Jurkat, Clone E6-1 (cell line): ENCODE measurements at places on chromosomes 4 and X.

DNA sequence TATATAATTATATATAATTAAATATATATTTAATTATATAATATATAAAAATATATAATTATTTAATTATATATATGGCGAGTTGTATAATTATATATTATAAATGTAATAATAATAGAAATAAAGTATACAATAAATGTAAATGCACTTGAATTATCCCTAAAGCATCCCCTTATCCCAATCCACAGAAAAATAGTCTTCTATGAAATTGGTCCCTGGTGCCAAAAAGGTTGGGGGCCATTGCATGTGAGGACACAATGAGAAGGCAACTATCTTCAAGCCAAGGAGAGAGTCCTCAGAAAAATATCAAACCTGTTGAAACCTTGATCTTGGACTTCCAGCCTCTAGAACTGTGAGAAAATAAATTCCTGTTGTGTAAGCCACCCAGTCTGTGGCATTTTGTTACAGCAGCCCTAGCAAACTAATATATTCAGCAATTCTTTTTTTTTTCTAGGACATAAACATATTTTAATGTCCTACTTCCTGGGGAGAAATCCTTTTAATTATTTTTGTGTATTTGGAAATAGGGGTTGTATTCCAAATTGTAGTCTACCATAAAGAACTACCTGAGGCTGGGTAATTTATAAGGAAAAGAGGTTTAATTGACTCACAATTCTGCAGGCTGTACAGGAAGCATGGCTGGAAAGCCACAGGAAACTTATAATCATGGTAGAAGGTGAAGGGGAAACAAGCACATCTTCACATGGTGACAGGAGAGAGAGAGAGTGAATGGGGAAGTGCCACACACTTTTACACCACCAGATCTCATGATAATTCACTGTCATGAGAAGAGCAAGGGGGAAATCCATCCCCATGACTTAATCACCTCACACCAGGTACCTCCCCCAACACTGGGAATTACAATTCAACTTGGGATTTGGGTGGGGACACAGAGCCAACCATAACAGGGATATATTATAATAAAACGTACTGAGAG is 22.9 kb upstream of the CXCL2 start:
- DNase-seq = no peak

- no peak for DNase-seq
Measured at GRCh38 chrX:107677909-107678308, 49.6 kb downstream of the PRPS1 start.

GRCh38 chrX:52574416-52575275 is 57.8 kb upstream of the XAGE1B start:
- peak; percentile 15 for DNase-seq

GRCh38 chr4:137994853-137995252 is 247.3 kb downstream of the SLC7A11 start:
- no peak for DNase-seq

GRCh38 chr4:69470561-69470960 is 25.1 kb downstream of the UGT2B4 start:
- peak; percentile 1 for DNase-seq

- DNase-seq = no peak
Measured at GRCh38 chr4:93169966-93170365, 658.6 kb upstream of the ATOH1 start.

- DNase-seq = no peak
Measured at GRCh38 chr4:90824266-90825150, 697.3 kb downstream of the CCSER1 start.

- no peak for DNase-seq
Measured at GRCh38 chr4:152998861-152999260, 62.7 kb downstream of the FHDC1 start.

DNA sequence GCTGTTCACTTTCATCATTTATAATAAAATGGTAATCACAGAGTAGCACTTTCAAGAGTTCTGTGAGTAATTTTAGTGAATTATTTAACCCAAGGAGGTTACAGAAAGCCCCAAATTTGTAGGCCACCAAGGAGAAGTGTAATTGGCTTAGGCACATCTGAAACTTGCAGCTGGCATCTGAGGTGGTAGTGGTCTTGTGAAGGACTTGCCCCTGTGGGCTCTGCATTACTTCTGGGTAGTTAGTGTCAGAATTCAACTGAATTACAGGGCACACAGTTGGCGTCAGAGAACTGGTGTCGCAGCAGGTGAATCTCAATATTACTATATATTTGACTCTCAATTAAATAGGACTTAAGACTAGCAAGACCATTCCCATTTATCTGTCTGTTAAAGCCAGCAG is 36.9 kb downstream of the GPR174 start:
- no peak for DNase-seq

GRCh38 chr4:11455201-11455835 is 26.6 kb upstream of the HS3ST1 start:
- no peak for DNase-seq

DNA sequence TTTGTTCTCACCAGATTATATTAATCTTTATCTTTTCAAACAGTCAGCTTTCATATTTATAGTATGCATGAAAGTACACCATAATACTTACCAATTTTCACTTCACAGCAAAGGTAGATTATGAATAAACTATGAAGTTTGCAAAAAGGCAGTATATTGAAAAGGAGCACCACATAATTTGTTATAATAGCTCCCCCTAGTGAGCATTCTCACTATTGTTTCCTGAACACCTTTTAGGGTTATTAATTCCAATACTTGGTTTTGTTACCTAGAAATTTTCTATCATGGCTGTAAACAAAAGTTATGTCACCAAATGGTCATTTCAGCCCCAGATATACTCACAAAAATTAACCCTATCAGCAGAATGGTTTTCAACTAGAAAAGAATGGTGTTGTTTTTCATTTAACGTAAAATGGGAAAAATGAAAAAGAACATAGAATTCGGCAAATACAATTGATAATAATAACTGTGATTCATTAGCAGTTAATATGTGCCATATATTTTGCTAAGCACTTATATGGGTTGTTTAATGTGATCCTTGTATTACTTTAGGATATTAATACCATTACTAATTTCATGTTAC is 30.2 kb upstream of the NKX6-1 start:
- DNase-seq = peak; percentile 31

DNA sequence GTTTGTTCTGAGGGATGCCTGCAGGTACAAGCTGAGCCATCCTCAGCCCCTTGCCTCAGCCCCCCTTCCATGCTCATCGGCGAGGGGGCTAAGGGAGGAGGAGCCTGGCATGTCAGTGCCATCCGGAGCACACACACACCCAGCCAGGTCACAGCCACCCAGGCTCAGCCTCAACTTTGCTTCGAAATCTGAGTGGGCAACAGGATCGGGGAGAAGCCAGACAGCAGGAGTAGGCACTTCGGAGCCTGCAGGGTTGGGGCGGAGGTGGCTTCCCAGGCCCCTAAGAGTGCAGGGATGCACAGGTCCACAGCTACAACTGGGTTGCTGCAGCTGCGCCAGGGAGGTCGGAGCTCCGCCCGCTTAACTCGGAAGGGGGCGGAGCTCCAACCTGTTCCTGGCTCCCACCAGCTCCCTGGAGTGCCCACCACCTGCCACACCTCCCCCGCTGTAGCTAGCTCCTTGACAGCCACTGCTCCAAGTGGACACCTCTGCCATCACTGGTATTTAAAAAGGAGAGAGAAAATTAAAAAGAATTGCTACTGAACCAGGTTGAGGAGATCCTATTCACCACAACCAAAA is 192.9 kb upstream of the GALNT7 start:
- no peak for DNase-seq

DNA sequence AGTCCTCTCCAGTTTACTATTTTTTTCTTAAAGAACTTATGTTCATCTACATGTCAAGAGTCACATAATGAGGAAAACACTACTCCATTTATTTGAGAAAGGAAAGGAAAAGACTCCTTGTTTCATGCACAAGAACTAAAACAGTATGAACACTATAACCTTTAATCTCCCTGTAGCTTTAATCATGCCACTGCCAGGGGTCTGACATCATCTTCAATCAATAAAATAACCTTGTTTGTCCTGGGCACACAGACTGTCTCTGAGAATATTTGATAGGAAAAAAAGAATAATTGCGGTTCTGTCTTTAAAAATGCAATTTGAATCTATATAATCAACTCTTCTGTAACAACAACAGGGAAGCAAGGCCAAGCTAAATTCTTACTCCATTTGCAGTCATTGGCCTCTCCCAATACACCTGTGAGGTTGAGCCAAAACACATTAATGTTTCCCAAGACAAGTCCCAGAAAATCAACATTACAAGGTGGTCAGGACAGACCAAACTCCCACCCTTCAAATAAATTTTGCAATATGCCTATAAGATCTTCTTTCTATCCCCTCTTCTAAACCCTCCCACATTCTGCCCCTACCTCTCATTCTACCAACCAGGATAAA is 13.2 kb downstream of the AMOT start:
- no peak for DNase-seq

- peak; percentile 7 for DNase-seq
Measured at GRCh38 chrX:84216881-84217280, 28.9 kb upstream of the RPS6KA6 start.

- DNase-seq = no peak
Measured at GRCh38 chr4:94225449-94225848, 17.8 kb downstream of the SMARCAD1 start.

GRCh38 chr4:73832651-73833237 is 3.7 kb upstream of the CXCL6 start:
- DNase-seq = peak; percentile 20

GRCh38 chrX:31658360-31658759 is 586.5 kb upstream of the FTHL17 start:
- no peak for DNase-seq

DNA sequence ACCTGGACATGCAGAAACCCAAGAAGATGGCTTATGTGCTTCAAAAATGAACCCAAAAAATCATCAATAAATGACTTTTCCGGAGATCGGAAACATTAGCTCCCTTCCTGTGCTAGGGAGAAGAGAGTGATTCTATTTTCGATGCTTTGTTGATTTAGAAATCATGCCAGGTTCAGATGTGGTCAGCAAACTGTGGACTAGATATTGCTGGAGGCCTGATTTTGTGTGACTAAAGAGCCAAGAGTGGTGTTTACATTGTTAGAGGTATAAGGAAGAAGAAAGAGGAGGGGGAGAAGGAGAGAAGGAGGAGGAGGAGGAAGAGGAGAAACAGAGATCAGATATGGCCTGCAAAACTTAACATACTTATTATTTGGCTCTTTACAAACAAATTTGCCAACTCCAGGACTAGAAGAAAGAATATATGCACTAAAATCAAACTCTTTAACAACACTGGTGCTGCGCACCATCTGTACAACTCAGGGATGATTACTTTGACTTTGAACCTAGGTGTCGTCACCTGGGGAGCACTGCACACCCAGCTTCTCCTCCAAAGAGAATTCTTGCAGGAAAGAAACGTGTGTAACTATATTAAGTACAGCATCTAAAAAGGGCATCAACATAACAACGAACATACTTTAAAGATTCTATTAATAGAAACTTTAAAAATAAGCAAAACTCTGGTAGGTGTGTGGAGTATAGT is 664.9 kb upstream of the LCORL start:
- DNase-seq = no peak

DNA sequence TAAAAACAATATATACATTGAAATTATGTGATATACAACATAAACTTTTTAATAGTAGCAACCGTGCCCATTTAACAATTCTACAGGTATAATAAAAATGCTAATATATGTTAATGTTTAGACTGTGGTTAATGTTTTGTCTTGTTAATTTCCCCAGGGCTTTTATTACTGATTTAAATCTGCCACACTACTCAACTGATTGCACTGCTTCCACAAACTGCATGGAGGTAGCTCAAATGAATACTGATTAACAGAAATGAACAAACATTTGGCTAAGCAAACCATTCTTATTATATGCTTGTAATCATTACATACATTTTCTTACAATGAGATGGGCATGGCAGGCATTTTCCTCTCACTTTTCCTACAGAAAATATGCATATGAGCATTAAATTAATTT is 275.9 kb downstream of the GPC3 start:
- DNase-seq = no peak

DNA sequence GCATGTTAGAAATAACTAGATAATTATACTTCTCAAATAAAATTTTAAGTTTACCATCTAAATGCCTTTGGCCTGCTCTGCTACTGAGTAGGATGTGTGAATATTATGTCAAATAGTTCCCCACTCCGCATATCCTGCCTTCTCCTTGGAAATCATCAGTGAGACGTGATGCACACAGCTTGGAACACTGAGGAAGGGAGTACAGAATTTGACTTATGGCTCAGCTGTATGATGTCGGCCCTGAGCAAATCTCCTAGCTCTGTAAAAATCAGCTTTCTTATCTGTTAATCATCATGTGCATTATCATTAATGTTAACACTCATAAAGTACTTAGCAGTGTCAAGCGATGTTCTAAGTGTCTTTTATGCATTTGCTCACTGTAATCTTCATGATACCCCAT is 241.0 kb upstream of the ANKRD50 start:
- DNase-seq = no peak

GRCh38 chrX:13747836-13748235 is 13.3 kb downstream of the OFD1 start:
- DNase-seq = no peak

GRCh38 chrX:102029026-102029425 is 96.5 kb upstream of the TCEAL2 start:
- no peak for DNase-seq

- no peak for DNase-seq
Measured at GRCh38 chrX:136870064-136870463, 10.5 kb downstream of the RBMX start.

DNA sequence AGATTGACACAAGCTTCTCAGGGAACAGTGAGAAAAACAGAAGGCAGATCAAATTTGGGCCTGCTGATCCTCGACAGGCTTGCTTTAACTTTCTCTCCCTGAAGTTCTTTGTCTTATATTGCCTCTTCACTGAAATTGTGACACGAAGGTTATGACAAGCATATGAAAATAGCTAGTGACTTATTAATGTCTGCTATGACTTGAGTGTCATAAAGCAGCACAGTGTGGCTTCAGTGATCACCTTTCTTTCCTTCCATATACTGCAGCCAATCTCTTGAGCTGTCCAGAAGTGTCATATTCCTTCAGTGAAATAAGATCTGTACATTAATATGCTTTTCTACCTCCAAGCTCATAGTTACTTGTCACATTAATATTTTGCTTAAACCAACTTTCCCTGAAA is 870.2 kb downstream of the C4orf33 start:
- DNase-seq = no peak

- DNase-seq = peak; percentile 74
Measured at GRCh38 chr4:153152501-153153338, 51.5 kb upstream of the TRIM2 start.

GRCh38 chr4:93764639-93765246 is 63.8 kb upstream of the ATOH1 start:
- DNase-seq = peak; percentile 37

GRCh38 chrX:16612257-16612897 is 37.6 kb upstream of the S100G start:
- no peak for DNase-seq

DNA sequence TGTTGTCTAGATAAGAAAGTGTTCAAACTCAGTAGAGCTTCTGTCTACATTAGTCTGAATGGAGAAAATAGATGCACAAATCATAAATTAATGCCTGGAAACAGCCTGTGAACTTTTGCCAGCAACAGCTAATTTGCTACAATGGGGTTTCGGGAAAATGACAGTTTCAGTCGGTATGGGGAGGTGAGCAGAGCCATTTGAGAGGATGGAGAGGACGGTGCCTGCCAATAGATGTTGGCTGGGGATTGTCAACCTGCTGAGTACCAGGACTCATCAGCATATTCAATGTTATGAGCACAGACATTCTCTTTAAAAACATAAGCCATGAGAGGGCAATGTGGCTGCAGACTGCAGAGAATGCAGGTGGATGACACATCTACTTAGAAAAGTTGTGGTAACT is 230.3 kb upstream of the PCDH18 start:
- DNase-seq = no peak
